ENCODE measurements at places on chromosomes 1 and 21. TPM values are rescaled to one million over a fixed set of nuclear protein-coding genes. Genes with fewer than 3 reads are reported as not detected.

Gene ZNF683
- total RNA-seq: not detected

Gene KCNH1
- not detected for total RNA-seq

Gene OPRD1
- not detected for total RNA-seq

Gene TNFRSF25
- total RNA-seq: 4.4 TPM

Gene MX2
- total RNA-seq: 31.0 TPM

Gene ITLN2
- total RNA-seq: not detected

Gene BLACAT1
- total RNA-seq: not detected

Gene NKAIN1
- not detected for total RNA-seq

Gene USP33
- total RNA-seq: 126 TPM

Gene BCL2L15
- total RNA-seq: 0.38 TPM

Gene MEX3A
- 0.22 TPM for total RNA-seq

Gene MYOC
- 10.5 TPM for total RNA-seq

Gene DNM3
- total RNA-seq: 4.1 TPM

Gene TNFAIP8L2
- 8.6 TPM for total RNA-seq
